ENCODE measurements at places on chromosomes 5 and 9.

DNA sequence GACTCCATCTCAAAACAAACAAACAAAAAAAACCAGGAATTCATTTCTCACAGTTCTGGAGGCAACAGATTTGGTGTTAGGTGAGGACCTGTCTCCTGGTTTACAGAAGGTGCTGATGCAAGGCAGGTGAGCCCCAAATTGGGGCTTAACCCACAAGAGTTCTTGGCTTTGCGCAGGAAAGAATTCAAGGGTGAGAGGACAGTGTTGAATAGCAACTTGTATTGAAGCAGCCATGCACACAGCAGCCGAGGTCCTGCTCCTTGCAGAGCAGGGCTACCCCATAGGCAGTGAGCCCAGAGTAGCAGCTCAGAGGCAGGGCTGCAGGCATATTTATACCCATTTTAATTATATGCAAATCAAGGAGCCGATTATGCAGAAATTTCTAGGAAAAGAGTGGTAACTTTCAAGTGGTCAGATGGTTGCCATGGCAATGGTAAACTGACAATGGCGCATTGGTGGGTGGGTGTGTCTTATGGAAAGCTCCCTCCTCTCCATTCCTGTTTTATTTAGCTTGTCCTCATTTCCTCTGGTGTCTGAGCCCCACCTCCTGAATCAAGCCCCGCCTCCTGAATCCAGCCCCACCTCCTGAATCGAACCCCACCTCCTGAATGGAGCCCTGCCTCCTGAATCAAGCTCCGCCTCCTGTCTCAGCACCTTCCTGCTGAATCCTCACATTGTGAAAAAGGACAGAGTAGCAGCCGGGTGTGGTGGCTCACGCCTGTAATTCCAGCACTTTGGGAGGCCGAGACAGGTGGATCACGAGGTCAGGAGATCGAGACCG, 34.5 kb upstream of the COL5A1 start:
- no peak for DNase-seq

DNA sequence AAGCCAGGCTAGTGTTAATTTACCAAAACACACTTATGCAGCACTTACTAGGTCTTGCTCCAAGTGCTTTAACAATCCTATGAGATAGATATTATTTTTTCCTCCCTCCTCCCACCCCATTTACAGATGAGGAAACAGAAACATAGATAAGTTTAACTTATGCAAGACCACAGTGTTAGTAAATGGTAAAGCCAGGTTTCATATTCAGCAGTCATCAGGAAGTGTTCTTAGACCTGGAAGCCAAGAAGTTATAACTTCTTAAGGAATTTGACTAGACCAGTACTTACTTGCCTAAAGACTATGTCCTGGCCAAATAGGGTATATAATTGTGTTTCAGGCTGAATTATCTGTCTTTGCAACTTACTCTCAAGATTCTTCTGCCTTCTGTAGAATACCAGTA, 15.9 kb downstream of the ABHD17B start:
- DNase-seq: no peak

GRCh38 chr9:113341712-113342410, 1.8 kb upstream of the WDR31 start:
- DNase-seq: peak; percentile 69

GRCh38 chr9:81522716-81523551, 166.4 kb downstream of the TLE1 start:
- no peak for DNase-seq

- no peak for DNase-seq
These were observed 37.1 kb upstream of the OLFM1 start for GRCh38 chr9:135050072-135050990.

DNA sequence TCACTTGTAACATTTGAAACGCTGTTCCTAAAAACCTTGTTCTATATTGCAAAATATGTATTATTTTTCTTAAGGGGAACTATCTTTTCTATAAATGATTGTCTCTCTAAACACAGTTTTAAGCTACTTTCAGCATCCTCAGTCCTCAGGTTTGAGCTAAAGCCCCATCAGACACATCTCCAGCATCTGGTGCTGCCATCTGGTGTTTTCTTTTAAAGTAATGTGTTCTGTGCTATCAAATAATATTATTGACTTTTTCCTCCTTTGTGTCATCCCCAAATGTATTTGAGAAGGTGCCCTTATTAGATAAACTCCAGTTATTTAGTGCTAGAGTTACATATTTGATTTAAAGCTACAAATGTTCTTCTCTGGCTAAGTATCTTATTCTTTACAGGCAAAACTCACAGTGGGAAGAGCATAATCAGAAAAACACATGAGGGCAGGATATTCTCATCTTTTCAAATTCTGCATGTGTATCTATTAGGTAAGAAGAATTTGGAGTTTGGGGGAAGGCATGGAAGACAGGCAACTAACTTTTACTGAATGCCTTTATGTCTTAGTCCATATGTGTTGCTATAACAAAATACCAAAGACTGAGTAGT, 27.5 kb downstream of the ZNF474 start:
- DNase-seq: peak; percentile 36

DNA sequence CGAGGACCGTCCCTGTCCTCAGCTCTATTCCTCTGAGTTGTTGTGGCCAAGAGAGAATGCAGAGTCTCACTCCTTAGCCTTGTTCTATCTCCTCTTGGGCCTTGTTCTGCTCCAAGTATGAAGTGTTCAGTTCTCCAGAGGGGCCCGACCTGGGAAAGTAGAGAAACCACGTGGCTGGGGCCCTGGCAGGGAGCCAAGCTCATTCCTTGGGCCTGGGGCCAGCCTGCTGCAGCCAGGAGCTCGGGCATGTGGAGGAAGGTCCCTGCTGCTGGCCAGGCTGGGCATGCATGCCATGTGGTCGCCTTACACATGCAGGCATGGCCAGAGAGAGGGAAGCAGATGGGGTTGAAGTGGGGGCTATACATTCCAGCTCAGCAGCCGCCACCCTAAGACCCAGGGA, 60.7 kb downstream of the COL27A1 start:
- DNase-seq: peak; percentile 20

DNA sequence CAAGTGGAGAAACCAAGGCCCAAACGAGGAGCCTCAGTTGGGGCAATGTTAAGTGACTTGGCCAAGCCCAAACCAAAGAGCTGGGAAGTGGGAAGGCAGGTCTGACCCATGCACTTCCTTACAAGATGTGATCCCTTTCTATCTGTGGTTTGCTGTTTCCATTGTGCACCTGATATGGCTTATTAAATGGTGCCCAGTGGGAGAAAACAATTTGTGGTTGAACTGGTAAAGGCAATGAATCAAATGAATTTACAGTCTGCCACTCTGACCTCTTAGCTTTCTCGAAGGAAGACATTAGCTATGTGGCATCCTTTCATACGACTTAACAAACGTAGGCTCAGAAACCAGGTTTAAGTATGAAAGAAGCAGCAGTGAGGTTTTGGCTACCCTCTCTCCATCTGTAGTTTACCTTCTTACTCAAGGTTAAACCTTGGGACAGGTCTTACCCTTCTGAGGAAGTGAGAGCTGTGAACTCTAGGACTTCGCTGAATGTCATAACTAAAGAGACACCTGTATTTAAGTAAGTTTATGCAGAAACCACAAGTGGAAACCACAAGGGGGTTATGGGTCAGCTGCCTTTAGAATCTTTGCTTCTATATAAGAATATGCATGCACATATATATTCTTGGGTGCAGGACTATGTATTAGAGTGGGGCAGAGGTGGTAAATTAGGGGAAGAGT, 100.5 kb upstream of the SPATA31D4 start:
- no peak for DNase-seq

GRCh38 chr5:175556794-175557193, 78.4 kb downstream of the SFXN1 start:
- no peak for DNase-seq

DNA sequence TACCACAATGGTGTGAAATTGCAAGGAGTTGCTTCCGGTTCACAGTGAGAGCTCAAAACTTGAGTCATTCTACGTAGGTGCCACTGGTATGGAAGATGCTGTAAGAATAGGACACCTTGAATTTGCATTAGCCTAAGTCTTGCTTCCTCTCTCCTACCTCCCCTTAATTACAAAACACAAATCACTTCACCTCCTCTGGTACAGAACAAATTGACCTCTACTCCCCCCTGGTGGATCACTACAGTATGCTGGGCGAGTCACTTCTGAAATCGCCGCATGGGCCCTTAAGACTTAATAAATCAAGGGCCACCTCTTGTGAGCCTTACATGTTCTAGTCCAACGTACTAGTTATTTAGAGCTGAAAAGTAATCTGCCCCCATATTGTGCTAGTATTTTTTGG, 145.3 kb upstream of the SMARCA2 start:
- DNase-seq: peak; percentile 45

- peak; percentile 9 for DNase-seq
These were observed 148.3 kb downstream of the GAPVD1 start for GRCh38 chr9:125409637-125410521.

- peak; percentile 64 for DNase-seq
These were observed 67.4 kb upstream of the TBC1D9B start for GRCh38 chr5:179974946-179975712.
